ENCODE measurements at places on chromosomes 5 and 9.

DNA sequence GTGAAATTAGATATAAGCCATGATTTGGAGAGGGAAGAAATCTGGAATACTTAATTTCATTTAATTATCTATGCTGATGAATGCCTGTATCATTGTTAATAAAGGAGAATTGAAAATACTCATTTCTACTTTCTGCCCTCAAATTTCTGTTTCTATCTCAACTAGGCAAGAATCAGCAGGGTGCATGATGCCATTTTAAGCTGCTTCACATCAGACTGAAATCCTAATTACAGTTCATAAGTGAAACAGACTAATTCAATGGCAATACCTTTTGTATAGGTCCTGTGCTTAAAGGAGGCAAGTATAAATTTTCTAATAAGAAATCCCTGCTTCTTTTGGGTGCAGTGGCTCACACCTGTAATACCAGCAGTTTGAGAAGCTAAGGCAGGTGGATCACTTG lies 22.3 kb upstream of the TAL2 start:
- no peak for DNase-seq

DNA sequence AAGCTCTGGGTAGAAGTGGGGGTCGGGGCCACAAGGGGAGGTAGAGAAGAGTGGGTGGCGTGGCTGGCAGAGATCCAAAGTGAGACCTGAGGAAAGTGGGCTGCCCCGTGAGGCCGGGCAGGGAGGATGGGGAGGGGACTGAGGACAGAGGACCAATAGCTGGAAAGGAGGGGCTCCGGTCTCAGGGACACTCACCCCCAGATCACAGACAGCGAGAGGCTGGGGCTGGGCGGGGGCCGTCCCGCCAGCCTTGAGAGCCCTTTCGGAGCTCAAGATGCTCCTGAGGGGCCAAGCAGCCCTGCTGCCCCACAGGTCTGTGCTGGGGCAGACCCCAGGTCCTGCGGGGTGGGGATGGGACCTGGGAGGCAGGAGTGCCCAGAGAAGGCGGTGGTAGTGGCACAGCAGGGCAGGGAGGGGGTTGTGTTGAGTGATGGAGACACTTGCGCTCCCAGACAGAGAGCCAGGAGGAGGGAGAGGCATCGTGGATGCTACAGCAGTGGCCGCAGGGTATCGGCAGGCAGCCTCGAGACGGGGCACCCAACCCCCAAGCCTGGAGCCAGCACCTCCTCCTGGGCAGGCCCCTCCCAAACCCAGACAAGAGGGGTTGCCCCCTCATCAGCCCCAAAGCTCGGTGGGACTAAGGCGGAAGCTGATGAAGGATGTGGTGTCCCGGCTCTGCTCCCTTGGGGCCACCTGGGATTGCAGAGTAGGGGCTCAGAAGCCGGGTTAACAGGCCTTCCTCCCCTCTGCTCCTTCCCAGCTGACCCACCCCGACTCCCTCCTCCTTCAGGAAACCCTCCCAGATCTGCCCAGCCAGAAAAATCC lies 3.4 kb downstream of the SARDH start:
- no peak for DNase-seq

GRCh38 chr5:126938466-126938865 lies 91.9 kb downstream of the MARCHF3 start:
- DNase-seq, result no peak

- no peak for DNase-seq
Observed at GRCh38 chr9:107755246-107755645, 265.7 kb upstream of the KLF4 start.

- DNase-seq, result no peak
Observed at GRCh38 chr5:14490309-14490711, 91.3 kb upstream of the OTULINL start.

DNA sequence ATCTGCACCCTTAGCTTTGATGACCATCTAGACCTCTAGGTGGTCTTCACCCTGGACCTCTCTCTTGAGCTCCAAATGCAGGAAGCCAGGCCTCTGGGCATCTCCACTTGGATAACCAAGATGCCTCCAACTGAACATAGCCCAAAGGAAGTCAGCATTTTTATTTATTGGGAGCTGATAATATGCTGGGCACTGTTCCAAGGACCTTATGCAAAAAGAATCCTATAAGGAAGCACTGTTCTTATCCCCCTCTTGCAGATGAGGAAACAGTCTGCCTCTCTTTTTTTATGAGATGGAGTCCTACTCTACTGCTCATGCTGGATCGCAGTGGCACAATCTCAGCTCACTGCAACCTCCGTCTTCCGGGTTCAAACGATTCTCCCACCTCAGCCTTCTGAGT lies 219.9 kb downstream of the CDK5RAP2 start:
- DNase-seq, result no peak

- DNase-seq, result no peak
Observed at GRCh38 chr9:77981332-77981731, 50.3 kb downstream of the GNAQ start.

DNA sequence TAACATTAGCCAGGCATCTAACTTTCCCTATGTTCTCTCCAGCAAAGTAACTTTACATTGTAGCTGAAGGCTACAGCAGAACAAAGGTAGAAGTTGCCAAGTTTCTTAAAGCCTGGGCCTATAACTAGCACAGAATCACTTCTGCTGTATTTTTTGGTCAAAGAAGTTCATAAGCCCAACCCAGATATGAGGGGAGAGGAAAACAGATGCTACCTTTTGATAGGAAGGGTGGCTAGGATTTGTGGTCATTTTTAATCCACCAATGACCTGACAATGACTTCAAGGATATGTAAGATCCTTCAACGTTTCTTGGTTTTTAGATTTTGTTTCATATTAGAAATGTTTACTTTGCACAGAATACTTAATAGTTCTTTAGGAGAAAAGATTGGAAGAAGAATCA lies 64.2 kb upstream of the RANBP3L start:
- DNase-seq, result no peak

- DNase-seq, result no peak
Observed at GRCh38 chr5:5158472-5158895, 18.4 kb downstream of the ADAMTS16 start.

DNA sequence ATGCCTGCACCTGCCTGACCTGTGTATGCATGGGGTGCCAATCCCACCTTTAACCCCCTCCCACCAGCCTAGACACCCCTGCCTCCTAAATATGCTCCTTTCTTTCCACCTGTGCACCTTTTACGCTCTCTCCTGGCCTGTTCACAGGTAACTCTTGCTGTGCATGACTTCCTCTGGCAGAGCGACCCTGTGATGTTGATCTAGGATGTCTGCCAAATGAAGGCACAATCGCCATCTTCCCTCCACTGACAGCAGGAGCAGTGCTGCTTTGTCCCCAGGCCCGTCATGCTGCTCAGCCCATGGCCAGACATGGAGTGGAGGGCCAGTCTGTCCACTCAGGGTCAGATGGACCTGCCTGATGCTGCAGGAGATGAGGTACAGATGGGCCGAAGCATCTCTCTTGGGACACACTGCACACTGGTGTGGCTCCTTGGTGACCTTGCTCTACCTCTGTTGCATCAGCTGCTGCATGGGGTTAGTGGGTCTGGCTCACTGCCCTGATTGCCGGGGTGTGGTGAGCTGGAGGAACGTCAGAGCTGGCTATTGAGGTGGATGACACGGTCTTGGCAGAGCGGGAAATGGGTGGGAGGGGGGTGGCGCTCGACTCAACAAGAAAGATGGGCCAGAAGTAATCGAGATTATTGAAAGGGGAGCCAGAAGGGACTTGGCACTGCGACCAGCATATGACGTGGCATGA lies 101.7 kb upstream of the PITX1 start:
- DNase-seq, result peak; percentile 19

DNA sequence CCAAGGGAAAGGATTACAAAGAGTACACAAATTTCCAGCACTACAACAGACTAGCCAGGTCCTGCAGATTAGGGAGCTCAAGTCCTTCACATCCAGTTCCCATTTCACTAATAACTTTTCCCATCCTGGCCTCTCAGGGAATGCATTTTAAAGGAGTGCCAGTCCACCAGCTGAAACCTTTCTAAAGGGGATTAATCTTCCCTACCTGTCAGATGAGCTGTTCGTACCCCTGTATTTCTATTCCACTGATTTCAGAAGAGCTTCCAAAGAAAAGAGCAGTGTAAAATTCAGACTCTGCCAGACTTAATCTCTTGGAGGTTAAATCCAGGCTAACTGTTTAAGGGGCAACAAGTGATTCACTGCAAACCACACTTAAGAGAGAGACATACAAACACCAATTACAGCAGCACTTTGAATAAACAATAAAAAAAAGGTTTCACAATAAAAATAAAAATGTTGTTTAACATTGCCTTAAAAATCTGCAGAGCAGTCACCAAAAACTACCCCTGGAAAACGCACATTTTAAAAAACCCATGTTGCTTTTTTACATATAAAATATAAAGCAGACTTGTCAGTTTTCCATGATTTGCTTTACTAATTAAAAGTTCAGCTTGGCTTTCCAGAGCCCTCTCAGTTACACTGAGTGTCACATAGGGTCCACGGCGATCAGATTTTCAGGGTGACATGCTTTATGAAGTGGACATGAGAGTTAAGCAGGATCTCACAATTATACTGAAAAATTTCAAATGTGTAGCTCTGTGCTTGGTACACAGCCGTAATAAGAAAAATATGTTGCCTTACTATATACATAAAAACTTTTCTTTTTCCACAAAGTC lies 3.2 kb downstream of the ROR2 start:
- DNase-seq, result no peak

DNA sequence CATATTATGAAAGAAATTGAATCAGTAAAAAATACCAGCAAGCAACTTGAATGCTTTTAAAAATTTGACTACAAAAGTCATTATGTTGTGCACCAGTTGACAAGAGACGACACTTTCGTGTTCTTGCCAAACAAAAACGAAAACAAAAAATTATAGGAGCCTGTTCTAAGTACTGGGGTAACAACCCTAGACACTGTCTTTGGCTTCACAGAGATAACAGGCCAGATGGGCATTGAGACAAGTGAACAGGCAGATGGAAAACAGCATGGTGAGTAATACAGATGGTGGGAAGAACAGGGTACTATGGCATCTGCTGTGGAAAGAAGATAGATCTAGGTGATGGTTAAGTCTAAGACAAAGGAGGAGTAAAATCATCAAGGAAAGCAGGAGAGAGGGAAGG lies 99.0 kb downstream of the CDH12 start:
- no peak for DNase-seq

DNA sequence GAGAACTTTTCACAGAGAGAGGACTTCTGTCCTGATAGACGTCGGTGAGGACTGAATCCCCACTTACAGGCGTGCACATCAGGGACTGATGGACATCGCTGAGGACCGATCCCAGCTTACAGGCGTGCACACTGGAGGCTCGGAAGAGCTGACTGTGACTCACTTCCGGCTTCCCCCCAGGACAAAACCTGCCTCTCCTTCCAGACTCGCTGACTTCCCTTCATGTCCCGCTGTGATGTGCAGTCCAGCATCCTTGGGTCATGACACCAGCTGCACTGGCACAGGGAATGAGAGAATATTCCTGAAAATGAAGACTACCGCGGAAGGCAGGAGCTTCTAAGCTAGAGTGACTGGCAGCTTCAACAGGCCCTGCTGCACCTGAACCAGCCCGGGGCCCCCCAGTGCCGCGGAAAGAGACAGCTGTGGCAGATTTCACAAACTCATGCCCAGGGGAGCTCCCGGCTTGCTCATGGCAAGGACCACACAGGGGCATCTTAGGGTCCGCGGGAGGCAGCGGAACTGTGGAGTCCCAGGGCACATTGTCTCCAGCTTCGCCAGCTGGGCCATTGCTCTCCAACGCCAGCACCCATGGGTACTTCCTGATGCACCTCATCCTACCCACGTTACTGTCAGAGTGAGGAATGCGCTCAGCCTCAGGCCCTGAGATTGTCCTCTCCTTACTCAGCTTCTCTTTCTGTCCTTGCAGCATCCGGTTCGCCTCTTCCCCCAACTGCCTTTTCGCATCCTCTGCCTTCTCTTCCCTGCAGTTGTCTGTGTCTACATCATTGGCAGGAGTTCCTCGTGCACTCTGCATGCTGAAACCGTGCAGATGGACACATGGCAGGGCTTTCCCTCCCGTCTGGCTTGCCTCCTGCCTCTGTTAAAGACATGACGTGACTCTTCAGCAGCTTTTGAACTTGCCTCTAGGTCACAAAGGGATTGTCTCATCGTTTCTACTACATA lies 29.5 kb downstream of the SURF6 start:
- no peak for DNase-seq

- DNase-seq, result no peak
Observed at GRCh38 chr5:158565017-158565789, 534.5 kb downstream of the EBF1 start.

GRCh38 chr5:34410411-34411139 lies 245.6 kb upstream of the RAI14 start:
- DNase-seq, result no peak

DNA sequence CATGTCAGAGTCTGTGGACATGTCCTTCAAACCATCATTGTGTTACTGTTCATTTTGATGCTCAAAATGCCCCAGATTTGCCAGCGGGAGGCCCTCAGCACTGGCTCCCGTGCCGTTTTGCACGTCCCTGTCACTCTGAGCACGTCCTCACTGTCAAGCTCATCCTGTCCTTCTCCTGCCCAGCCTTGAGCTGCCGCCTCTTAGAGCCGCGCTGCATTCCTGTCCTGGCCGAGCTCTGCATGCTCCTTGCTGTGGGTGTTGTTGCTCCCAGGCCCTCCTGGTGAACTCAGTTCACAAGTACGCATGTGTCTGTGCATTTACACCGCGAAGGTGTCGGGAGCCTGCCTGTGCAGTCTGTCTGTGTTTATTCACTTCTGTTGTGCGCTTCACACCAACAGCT lies 62.2 kb downstream of the WNK2 start:
- no peak for DNase-seq

DNA sequence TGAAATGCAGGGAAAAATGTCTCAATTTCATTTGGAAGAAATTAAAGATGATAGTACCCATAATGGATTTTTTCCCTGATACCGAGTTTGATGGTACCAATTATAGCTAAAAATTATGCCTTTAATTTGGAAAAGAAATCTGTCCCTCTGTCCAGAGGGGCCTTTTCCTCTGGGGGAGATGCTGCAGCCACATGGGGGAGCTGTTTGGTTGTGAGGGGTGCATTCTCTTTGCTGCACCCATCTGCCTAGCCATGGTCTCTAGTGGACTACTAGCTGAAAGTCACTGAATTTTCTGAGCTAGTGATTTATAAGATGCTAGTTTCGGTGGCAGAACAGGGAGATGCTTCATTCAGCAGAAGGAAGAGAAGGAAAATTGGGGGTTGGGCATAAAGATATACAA lies 9.6 kb downstream of the SEC61B start:
- DNase-seq, result no peak

DNA sequence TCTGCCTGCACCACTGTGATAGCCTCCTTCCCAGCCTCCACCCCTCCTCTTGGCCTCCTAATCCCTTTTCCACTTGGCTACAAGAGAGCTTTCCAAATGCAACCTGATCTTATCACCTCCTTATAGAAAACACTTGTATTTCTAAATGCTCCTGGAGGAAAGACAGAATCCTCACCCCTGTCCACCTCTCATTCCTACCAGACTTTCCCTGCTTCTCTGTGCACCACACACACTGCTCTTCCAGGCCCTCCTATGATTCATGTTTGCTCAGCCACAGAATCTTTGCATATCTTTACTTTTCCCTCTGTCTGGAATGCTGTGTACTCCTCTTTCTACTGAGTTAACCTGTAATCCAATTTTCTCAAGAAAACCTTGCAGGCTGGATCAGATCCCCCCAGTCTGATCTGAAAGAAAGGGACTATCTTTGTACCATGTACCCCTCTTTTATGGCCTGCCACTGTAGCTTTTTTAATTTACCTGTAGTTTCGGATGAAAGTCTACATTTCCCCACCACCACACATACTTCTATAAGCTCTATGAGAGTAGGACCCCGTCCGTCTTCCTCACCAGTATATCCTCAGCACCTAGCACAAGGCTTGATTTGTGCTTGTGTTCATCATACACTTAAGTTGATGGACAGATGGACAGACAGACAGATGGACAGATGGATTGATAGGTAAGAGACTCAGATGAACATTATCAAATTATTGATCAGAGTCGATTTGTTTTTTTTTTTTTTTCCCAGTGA lies 95.3 kb downstream of the GALNT10 start:
- no peak for DNase-seq

GRCh38 chr5:179530069-179530998 lies 20.0 kb upstream of the RUFY1 start:
- DNase-seq, result peak; percentile 59

Data from activated CD4-positive, CD25-positive, alpha-beta regulatory T cell treated with anti-CD3 and anti-CD28 coated beads, Interleukin-2, amount 50 U/mL, for 72 hours (primary cell).